NCI-H2107 (cell line): ENCODE measurements at places on chromosomes 1 and 21.

GRCh38 chr1:83901547-83902155 lies 97.3 kb downstream of the TTLL7 start:
- DNase-seq, result no peak

GRCh38 chr1:209425959-209426358 lies 157.6 kb upstream of the CAMK1G start:
- no peak for DNase-seq

DNA sequence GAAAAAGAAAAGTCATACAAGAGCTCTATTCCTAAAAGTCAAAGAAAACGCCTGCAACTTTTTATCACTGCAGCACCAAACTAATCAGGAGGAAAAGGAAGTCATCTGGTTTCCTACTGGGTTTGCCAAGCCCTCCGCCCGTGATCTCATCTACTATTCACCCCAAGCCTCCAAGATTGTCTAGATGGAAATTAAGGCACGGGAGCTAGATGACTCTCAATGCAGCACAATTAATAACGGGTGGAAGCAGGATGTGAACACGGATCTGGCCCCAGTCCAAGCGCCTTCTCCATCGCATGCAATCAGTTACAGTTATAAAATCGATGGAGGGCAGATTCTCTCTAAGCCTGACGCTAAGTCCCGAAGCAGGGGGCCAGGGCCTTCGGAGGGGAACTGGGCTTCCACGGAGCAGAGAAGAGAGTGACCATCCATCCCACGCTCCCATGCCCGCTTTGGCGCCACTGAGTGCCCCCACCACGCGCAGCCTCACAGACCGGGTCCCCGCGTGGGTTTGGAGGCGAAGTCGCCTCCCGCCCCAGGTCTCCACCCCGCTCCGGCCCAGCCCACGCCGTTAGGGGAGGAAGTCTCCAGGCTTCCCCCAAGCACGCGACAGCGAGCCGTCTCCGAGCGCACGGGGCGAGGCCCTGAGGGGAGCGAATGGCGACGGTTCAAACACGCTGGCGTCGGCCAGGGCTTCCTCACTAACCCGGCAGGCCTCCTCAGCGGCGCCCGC lies 1.8 kb downstream of the HSF2BP start:
- no peak for DNase-seq

DNA sequence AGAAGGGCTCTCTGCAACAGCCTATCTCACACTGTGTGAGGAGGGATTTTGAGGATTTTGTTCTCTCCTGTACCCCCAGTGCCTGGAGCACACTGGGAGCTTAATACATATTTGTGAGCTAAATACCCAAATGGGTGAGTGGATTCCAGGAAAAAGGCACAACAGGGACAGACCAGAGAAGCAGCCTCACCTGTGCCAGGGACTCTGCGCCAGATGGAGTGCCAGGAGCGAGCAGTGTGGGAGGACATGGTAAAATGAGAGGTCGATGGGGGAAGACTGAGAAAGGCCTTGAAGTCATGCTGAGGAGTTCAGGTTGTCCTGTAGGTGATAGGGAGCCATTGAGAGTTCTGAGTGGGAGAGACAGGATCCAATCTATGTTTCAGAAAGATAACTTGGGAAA lies 11.0 kb upstream of the KCNA2 start:
- no peak for DNase-seq
